ENCODE measurements at places on chromosomes 12 and 14.
A peak's percentile ranks its signal among the peaks of the same experiment; 100 is the strongest.

DNA sequence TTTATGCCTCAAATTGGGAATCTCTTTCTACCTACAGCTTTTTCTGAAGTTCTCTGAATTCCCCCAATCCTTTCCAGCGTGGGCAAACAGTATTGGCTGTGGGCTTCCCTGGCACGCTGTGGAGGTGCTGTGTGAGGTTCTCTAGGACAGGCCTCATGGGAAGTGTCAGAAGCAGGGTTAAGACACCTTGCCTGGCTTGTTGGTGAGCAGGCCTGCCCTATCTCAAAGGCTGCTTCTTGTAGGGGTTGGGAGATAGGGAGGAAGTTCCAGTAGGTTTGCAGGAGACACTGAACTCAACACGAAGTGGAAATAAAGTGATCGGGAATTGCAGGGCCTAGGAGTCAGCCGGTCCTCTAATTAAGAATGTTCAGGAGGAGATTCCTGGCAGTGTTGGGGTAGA is 30.0 kb upstream of the DCD start:
- DNase-seq, result no peak

DNA sequence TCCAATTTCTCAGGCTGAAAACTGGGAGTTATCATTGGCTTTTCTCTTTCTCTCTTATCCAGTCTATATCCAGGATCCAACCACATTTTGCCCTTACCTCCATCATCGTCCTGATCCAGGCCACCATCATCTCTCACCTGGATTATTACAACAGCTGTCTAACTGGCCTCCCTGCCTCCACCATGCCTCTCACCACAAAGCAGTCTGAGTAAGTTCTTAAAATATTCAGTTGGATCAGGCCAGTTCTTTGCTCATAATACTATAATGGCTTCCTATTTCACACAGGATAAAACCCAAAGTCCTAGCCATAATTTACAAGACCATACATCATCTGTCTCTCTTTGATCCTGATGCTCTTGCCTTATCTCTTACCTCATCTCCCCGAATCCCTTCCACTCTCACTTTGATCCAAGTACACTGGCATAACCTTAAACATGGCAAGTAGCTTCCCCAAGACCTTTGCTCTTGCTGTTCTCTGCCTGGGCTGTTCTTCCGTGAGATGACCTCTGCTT is 133.4 kb upstream of the RAP1B start:
- no peak for DNase-seq

- DNase-seq, result no peak
Observed at GRCh38 chr14:98711453-98711852, 560.5 kb downstream of the BCL11B start.

DNA sequence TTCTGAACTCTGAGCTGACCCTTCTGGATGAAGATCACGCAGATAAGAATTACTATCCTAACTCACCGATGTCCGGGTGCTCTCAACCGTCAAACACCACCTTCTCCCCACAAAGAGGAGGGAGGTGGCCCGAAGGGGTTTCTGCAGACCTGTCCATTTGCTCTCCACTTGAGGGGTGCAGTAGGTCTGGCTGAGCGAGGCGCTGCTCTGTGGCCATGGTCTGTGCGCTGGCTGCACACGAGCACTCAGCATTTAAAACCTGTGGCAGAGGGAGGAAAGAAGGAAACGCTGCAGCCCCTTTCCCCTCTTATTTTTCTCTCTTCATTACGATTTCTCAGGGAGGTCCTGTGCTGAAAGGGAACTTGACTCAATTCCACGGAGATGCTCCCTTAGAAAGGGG is 1.5 kb upstream of the HOXC13 start:
- no peak for DNase-seq

GRCh38 chr12:111448266-111448830 is 42.6 kb downstream of the SH2B3 start:
- no peak for DNase-seq

- no peak for DNase-seq
Observed at GRCh38 chr14:40053416-40053815, 621.2 kb upstream of the FBXO33 start.

- DNase-seq, result peak; percentile 11
Observed at GRCh38 chr12:8948701-8949341, 624 bp downstream of the M6PR start.

DNA sequence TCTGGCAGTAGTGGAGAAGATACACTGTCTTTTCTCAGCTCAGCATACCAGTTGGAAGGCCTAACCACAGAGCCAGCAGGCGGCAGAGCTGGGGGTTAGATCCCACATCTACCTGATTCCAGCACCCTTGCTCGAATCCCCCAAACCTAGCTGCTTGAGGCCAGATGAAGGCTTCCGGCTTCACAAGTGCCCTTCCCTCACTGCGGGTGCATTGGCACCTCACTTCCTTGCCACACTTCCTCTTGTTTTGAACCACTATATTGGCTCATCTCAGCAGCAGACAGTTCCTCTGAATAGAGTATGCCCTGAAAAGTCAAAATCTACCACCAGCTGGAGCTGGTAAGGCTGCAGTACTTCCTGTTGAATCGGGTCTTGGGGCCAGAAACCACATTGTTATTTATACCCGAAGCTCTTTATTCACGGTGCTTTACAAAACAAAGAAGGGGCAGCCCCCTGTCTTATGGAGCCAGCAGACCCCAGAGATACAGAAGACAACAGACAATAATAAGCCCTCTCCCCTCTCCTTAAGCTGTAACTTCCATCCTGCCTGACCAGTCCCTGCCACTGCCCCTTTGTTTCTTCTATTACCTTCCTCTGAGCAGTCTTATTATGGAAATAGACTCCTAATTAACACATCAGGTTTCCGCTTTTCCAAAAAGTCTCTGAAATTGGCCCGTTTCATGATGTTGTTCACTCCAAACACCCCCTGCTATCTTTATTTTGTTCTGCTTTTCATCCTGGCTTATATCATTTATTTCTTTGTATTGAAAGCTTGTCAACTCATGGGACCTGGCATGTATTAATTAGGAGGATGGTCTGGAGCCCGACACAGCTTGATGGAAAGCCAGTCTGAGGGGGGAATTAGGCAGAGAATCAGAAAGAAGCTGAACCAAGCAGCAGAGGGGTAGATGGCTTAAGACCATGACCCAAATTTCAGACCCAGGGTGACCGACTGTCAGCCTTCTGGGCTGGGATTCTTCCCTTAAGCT is 233.5 kb downstream of the EFCAB11 start:
- no peak for DNase-seq

- no peak for DNase-seq
Observed at GRCh38 chr12:3950714-3951320, 77.6 kb upstream of the PARP11 start.

GRCh38 chr14:103073367-103073875 is 10.6 kb upstream of the LBHD2 start:
- no peak for DNase-seq

DNA sequence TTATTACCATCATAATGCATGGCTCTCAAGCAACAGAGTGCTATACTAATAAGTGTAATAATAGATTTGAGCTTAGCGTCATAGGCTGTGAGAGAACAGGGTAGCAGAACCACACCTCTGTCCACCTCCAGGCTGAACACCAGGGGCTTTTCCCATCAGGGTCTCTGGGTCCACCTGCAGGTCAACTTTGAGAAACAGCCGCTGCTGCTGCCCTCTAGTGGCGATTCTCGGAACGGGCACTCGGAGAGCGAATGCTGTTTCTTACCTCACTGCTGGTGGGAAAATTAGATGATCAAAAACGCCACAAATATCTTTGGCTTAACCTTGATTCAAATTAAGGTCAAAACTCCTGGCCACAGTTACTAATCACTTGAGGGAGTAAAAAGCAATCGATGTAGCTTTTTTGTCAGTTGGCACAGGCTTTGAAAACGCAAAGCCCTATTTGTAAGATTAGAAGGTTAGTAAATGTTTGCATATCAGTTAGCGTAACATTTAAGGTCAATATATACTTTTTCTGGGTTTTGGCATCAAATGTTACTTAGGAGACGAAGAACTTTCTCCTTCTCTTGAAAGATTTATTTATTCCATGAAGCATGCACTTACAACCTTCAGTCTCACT is 127.9 kb upstream of the TMEM132D start:
- DNase-seq, result no peak

DNA sequence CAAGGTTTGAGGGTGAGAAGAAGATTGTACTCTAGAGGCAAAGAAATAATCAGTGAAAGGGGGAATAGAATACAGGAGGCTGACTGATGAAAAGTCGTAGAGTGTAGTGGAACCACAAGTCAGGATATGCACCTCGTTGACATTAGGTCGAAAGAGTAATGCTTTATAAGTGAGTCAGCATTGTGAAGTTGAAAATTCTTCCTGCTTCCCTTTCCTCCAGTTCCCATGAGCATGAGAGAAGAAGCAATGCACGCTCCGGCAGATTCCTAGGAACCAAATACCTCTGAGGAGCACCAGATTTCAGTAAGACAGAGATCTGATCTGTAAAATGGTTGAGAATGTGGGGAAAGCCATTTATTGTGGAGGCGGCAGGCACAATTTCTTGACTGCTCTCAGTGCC is 16.5 kb downstream of the CCER1 start:
- no peak for DNase-seq

GRCh38 chr12:76368230-76368629 is 20.0 kb upstream of the BBS10 start:
- DNase-seq, result no peak

DNA sequence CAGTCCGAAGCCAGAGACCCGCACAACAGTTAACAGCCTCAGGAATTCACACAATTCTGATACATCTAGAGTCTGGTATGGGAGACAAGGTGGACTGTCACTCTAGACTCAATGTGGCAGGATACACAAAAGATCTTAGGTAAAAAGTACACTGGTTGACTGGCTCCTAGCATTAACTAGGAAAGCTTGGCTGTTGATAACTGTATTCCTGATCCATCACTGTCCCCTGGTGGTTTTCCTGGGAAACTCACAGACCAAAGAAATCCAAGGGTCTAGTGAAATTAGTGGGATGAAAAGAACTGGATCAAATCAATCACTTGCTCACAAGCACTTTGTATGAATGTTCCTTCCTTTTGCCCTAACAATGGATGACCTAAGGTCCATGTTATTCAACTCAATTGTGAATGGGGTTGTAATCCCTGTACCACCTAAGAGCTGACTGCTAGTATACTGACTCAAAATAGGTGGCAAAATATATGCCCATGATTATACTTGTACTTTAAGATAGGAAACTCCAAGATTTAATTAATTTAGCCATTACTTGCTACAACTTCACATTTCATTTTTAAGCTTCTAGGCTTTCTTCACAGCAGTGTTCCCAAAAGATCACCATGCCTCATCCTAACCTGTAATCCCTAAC is 14.0 kb downstream of the NPC2 start:
- peak; percentile 30 for DNase-seq

GRCh38 chr14:71478542-71478941 is 453.7 kb upstream of the RGS6 start:
- no peak for DNase-seq

GRCh38 chr12:68043435-68043834 is 54.2 kb downstream of the IFNG-AS1 start:
- DNase-seq, result no peak

DNA sequence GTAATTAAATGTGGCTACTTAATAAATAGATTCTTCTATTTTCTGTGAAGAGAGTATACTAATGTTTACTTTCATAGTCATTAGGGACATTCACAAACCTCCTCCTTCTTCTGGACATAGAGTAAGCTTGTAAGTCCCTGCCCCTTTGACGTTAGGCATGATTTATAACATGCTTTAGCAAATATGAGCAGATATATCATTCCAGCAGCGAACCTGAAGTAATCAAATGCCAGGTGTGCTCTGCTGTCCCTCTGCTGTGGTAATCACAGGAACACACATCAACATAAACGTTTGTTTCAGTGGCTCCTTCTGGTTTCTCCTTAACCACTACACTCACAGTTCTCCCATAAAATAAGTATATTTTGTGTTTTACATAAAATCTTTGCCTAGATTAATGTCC is 961.8 kb downstream of the FLRT2 start:
- no peak for DNase-seq

- DNase-seq, result no peak
Observed at GRCh38 chr14:75282170-75282554, 3.5 kb downstream of the FOS start.

DNA sequence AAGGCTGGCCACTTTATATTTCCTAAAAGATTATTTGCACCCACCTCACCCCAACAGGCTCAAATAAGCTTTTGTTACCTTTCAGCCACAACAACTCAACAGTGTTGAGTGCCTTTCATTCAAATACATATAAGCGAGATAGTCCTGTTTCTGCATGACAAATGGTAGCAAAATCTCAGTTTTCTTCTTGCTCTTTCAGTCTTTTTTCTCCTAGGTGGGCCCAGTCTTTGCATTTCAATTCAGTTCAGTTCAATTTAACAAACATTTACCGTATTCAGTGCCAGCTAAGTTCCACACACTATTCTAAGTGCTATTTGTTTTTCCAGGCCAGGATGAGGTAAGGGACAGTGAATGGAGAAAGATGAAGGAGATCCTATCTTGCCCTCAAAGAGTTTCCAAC is 25.9 kb upstream of the BMP4 start:
- no peak for DNase-seq

DNA sequence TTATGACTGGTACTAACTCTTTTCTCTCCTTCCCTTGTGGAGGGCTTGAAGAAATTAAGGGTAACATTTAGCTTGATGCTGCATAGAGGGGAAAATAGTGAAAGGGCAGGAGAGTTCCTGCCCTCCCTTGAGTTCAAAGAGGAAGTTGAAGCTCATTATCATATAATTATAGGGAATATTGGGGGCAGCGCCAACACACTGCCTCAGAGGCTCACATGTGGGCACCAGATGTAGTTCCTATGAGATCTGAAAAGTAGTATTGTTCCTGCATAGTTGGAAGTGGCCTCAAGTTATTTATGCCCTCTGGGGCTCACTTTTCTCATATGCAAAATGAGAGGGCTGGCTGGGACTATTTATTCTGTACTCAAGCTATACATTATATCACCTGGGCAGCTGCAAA is 33.0 kb upstream of the FGF23 start:
- no peak for DNase-seq

DNA sequence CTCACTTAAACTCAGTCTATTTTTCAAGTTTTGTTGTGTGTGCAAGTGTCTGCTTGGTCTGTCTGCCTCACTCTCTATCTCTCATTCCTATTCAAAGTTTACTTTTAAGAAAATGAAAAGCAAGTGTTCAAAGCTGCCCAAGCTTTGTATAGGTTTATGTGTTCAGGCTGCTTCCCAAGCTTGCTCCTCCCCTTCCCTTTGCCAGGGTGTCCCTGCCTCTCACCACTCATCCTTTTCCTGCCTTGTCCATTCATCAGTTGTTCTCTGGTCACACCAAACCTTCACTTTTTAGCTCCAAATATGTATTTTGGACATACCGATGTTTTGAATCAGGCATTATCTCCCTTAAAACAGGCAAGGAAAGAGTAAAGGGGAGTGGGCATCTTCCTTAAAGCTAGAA is 41.3 kb downstream of the STK38L start:
- DNase-seq, result no peak
